ENCODE measurements at places on chromosomes 6 and 20.

GRCh38 chr6:103925317-103925716 lies 934.4 kb downstream of the HACE1 start:
- DNase-seq = no peak

DNA sequence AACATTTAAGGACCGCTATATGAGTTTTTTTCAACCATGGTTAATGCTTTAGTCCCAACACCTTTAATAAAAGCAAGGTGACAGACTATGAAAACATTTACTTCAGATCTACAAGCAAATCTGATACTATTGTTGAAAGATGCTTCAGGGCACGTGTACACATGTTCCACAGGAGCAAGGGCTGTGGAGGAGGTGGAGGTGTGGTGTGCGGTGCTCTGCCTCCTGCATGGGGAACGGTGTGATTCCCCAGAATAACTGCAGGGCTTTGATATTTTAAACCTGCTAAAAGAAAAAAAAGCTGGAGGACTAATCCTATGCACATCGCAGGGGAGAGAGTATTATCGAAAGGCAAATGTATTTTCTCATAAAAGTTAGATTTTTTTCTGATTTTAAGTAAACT lies 188.1 kb upstream of the CEP162 start:
- no peak for DNase-seq

DNA sequence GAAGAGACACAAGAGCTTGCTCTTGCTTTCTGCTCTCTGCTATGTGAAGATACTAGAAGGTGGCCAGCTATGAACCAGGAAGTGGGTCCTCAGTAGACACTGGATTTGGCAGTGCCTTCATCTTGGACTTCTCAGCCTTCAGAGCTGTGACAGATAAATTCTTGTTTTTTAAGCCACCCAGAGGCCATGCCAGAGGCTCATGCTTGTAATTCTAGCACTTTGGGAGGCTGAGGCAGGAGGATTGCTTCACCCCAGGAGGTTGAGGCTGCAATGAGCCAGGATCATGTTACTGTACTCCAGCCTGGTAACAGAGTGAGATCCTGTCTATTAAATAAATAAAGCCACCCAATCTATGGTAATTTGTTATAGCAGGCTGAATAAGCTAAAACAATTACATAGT lies 185.5 kb upstream of the SALL4 start:
- no peak for DNase-seq

DNA sequence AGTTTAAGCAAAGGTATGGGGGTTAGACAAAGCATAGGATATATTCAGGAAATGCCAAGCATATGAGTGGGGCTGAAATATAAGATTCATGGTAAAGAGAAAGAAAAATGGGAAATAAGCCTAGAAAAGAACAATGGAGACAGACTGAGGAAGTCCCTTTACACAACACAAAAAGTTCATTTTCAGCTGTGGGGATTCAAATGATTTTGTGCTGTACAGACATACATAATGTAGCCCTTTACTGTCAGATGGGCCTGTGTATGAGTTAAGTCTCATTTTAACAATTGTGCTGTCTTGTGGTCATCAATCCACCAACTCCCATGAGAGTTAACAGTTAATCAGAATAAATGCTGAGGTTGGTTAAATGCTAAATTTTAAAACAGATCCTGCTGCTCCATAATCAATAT lies 37.2 kb downstream of the REV3L start:
- no peak for DNase-seq

DNA sequence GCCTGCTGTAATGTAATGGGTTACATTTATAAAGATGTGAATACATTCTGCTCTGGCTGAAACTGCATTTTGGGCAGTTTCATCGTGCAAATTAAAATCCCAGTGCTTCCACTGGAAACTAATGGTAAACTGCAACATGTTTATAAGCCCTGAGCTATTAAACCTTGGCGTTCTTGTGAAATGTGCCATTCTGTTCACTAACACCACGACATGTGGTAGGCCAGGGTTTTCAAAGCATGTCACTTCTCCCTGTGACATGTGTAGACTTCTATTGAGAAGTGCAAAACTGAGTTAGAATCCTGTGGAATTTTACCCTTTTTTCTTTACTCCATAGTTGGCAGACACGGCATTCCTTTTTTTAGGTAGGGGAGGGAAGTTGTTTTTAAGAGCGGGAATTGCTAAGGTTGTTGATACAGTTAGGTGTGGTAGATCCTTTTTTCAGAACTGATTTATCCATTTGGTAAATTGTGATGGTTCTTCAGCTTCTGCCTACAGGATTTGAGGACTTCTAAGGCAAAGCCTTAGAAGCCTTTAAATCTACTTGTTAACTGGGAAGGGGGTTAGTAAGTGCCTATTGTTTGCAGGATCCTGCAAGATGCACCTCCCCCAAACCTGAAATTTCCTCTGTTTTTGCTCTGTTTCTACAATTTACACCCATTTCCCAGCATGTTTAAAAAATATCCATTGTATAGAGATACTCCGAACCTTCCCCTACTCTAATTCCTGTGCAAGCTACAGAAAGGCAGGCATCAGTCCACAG lies 4.2 kb downstream of the SASH1 start:
- DNase-seq = no peak

- DNase-seq = no peak
Observed at GRCh38 chr20:32706486-32706885, 32.7 kb upstream of the C20orf203 start.

DNA sequence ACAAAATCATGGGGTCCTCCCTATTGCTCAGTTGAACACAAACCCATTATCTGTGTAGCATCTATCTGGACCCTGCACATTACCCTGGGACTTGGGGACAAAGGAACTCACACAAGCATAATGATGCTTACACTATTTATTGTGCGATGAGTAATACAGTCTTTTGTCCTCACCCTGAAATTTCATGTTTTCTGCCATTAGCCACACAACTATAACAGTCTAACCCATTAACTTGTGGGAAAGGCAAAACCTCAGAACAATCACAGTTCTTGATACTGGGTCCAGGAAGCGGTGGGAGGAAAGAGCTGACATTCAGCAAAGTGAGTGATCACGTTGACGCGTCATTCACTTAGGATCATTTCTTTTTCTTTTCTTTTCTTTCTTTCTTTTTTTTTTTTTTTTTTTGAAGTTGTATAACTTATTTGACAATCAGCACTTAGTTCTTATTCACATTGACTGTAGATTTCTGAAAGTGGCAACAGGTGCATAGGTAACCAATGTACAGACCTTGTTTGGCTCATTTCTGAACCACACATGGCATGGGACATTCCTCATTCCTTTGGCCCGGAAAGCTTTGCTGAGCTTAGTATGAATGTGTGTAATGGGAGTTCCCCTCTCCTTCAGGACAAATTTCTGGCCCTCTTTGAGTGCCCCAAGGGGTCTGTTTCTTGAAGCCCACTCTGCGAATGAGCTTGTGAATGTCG lies 94.8 kb upstream of the CNKSR3 start:
- no peak for DNase-seq

GRCh38 chr6:54813892-54814291 lies 32.7 kb upstream of the FAM83B start:
- DNase-seq = no peak

DNA sequence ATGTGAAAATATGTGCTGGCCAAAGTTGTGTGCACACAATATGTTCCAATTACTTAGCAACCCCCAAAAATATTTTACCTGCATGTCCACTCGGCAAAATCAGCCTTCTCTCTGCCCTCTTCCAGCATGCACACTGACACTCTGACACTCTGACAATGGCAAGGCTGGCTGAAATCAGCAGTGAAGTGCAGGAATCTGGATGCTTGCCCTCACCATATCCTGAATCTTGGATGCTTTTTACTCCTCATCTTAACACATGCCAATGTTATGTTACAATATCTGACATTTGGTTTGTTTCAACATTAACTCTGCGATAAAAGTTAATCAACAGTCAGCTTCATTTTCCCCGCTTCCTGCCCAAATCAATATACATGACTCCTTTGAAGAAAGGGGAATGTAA lies 203.2 kb downstream of the COL9A1 start:
- DNase-seq = no peak

GRCh38 chr6:43469947-43470346 lies 7.4 kb upstream of the TJAP1 start:
- DNase-seq = no peak

- no peak for DNase-seq
Observed at GRCh38 chr6:39964530-39964929, 30.3 kb upstream of the MOCS1 start.

DNA sequence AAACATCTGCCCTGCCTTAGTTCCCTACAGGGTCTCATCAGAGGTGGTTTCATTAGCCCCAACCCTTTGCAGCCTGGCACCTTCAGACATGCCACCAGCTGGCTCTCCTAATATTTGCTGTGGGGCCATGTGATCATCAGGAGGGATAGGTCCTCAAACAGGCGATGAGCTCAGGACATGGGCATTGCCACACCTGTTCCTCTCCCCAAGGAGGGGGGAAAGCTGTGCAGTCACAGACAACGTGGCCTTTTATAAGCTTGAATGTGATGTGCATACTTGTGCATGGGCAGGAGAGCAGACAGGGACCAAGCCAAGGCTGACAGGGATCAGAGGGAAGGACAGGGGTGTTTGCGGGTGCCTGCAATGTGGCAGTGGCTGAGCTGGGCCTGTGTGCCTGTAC lies 78.8 kb upstream of the ZNFX1 start:
- no peak for DNase-seq

DNA sequence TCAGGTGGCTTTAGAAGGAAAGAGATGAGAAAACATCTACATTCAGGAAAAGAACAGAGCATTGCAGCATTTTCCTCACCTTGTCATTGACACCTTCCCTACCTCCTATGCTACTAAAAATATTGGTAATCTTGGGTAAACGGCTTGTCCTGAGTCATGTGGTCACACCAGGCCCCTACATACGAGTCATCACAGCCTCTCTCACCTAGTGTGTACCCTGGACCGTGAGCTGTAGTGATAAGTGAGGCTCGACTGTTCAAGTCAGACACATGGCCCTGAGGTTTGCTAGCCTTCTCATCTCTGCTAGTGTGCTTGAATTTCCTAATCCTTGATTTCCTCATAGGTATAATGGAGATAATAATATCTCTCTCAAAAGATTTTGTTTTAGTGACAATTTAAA lies 29.6 kb upstream of the TMEM244 start:
- DNase-seq = no peak

- no peak for DNase-seq
Observed at GRCh38 chr6:56961151-56961550, 6.2 kb downstream of the BEND6 start.

- DNase-seq = no peak
Observed at GRCh38 chr6:169363590-169363989, 109.9 kb upstream of the THBS2 start.

GRCh38 chr20:20199361-20200160 lies 147.2 kb downstream of the CFAP61 start:
- no peak for DNase-seq

GRCh38 chr6:39152262-39152661 lies 37.3 kb upstream of the SAYSD1 start:
- DNase-seq = no peak

GRCh38 chr6:30092852-30093543 lies 17.4 kb upstream of the RNF39 start:
- no peak for DNase-seq

GRCh38 chr6:130382872-130383490 lies 17.2 kb downstream of the TMEM200A start:
- DNase-seq = no peak

GRCh38 chr6:17835784-17836183 lies 129.1 kb upstream of the NUP153 start:
- no peak for DNase-seq

DNA sequence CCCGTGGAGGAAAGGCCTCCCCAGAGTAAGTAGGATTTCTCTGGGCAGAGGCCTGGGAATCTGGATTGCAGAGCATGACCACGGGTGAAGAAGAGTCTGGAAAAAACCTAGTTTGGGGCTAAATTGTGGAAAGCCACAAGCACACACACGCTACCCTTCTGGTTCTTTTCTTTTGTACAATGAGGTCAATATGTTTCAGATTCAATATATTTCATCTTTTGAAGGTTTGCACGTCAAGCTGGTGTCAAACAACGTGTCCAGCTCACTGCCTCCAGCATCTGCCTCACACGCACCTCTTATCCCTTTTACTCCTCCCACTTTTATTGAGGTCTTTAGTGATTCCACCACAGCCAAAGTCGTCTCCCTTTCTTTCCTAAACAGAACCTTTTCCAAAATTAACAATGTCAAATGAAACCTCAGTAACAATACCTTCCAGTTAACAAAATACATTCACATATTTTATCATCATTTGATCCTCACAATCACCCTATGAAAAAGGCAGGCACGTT lies 773 bp upstream of the EPB41L2 start:
- DNase-seq = no peak

GRCh38 chr6:147503587-147503986 lies 4.9 kb upstream of the SAMD5 start:
- no peak for DNase-seq

GRCh38 chr6:157579467-157580031 lies 198.6 kb downstream of the ZDHHC14 start:
- no peak for DNase-seq

DNA sequence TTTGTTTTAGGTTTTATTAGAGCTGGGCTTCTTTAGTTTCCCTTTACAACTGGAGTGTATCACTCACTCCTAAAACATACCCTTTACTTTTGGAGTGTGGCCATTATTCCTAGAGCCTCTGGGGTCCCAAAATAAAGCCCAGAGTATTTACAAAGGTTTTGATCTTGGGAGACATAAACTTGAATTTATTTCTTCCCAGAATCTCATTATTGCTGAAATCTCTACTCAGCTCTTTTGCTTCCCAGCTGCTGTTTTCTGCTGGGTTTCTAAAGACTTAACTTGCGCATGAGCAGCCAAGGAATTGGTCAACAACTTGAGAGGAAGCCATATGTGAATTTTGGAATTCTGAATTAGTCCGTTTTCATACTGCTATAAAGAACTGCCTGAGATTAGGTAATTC lies 94.5 kb upstream of the NRSN1 start:
- DNase-seq = no peak

DNA sequence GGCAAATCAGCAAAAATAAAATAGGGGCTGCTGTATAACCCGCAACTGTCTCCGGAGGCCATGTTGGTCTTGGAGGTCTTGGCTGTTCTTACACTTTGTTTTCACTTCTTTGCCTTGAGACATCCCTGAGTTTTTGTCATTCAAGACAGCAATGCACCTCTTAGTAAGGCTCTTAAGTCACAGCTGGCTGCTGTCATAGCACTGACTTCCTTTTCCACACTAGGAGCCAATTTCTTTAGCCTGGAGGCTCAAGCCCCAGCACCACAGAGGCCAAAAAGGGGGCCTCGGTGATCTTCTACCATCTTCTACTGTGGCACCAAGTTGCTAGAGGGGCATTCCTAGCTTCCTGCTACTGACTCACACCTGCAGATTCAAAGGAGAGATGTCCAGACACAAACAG lies 536.3 kb downstream of the CDH26 start:
- DNase-seq = no peak

DNA sequence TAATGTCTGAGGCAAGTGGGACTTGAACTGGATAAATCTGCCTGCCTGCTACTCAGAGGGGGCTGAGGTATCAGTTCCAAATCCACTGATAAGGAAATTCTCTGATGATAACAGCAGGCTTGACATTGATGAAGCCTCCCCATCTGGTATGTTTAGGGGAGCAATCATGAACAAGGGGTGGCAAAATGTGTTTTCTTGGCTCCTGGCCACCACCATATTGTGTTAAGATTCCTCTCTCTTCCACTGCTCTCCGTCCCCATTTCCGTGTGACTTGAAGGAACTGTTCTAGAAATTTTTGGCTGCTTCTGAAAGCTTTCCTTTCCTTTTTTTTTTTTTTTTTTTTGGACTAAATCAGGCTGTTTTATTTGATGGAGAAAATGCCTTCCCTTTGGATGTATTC lies 335.3 kb upstream of the NRSN1 start:
- no peak for DNase-seq

- DNase-seq = no peak
Observed at GRCh38 chr6:140872885-140873284, 1259.8 kb upstream of the GJE1 start.

GRCh38 chr6:118467181-118467580 lies 80.9 kb upstream of the PLN start:
- DNase-seq = no peak

- DNase-seq = no peak
Observed at GRCh38 chr6:107064579-107065065, 36.6 kb downstream of the MTRES1 start.

All from esophagus squamous epithelium (tissue), 5 donors.